ENCODE measurements at places on chromosomes 5 and 9.

- DNase-seq: peak; percentile 29
Measured at GRCh38 chr5:75361310-75361709, 24.3 kb downstream of the HMGCR start.

DNA sequence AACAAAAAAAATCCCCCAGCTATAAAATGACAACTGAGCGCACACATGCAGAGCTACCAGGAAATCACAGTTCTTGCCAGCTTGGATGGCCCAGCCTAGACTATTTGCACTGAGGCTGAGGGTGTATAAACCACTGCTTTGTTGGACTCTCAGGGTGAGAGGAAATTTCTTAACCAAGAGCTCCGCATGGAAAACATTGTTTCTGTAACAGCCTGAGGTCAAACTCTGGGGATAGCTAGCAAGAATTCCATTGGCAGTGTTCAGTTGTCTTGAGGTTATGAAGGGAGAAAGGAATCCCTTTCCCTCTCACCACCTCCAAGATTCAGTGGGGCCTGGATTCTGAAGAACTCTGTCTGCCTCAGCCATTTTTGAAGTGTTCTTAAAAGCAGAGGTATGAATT, 360.0 kb downstream of the OSTF1 start:
- DNase-seq: no peak

- no peak for DNase-seq
Measured at GRCh38 chr9:128909859-128910258, 10.9 kb upstream of the PHYHD1 start.

- DNase-seq: no peak
Measured at GRCh38 chr9:4859035-4859434, 66.3 kb downstream of the RCL1 start.

- no peak for DNase-seq
Measured at GRCh38 chr5:103894882-103895281, 332.3 kb upstream of the NUDT12 start.

DNA sequence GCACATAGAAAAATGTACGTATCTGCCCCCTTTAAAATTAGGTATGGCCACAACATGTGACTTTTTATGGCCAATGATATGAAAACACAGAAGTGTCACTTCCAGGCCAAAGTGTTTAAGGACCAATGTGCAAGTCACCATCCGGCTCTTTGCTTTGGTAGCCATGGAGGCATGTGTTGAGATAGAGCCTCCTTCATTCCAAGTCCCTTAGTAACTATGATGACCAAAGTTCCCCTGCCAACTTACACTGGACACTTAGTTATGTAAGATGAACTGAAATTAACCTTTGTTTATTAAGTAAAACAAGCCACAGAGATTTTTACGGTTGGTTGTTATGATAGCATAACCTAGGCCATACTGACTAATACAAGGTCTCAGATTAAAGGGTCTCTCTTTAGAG, 51.0 kb downstream of the FBN2 start:
- no peak for DNase-seq

DNA sequence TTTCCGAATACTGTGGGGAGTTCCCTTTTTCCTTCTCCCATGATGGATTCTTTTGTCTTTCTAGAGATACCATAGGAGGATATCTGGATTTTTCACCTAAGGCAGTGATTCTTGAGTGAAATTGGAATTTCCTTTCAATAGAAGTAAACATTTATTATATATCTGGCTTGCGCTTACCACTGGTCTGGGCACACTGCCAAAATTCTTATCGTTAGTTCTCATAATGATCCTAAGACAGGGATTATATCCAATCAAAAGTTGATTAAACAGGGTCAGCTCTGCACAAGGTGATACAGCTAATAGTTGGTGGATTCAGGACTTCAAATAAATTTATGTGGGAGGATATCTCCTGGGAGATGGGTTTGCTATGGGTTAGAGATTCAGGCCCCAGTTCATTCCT, 9.6 kb downstream of the TLE4 start:
- DNase-seq: no peak

DNA sequence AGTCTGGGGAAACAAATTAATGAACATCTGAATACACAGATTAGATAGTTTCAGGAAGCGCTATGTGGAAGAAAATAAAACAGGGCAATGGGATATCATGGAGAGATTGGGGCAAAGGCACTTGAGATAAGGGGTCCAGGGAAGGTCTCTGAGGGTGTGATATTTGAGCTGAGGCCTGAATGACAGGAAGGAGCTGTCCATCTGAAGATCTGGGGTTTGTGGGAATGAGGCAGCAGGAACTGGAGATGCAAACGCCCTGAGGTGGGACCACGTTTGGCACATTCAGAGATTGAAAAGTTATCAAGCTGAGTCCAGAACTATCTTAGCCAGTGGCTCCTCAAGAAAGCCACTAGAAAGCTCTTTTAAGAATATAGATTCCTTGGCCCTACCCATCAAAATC, 8.7 kb upstream of the DAB2IP start:
- no peak for DNase-seq

- DNase-seq: no peak
Measured at GRCh38 chr9:14221558-14221957, 92.4 kb downstream of the NFIB start.

DNA sequence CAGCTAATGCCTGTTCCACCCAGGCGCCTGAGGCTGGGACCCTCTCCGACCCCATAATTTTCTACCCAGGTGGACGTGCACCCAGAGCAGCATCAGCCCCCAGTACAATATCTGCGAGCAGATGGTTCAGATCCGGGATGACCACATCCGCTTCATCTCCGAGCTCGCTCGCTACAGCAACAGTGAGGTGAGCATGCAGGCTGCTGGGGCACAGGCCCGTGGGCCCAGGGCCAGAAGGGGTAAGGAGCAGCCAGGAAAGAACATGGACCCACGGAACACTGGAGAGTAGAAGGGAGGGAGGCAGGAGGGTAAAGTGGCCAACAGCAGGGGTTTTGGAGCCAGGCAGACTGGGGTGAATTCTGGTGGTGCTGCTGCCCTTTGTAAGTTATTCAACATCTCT, 45.7 kb downstream of the CYFIP2 start:
- DNase-seq: no peak

DNA sequence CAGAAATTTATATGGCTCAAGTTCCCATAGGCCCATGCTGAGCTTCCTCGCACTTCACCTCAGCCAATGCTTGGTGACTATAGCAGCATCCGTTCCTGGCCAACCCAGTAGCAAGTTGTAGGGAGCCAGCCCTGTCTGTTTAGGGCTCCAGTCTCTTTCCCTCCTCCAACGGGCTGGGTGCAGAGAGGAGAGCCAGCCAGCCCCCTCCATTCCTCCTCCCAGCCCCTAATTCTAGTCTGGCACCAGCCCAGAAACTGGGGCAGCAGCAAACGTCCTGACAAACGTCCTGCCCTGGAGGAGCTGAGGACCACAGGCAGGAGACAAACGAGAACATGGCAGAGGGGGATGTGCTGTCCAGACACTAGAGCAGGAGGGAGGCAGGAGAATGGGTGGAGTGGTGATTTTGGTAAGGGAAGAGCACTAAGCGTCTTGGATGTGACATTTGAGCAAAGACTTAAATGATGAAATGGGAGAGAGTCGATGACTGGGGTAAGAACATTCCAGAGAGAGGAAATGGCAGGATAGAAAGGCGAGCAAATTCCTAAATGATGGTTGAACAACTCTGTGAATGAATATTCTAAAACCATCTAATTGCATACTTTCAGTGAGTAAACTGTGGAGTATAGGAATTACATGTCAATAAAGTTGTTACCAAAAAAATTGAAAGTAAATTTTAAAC, 222.5 kb upstream of the DAPK1 start:
- DNase-seq: no peak

Measured in C1 segment of cervical spinal cord (tissue), 14 donors.